ENCODE measurements at places on chromosomes 7 and 10. TPM values are rescaled to one million over a fixed set of nuclear protein-coding genes. Genes with fewer than 3 reads are reported as not detected.

The TMEM176B gene
- total RNA-seq = not detected

The MSMB gene
- total RNA-seq = not detected

The ZNF804B gene
- not detected for total RNA-seq

The PLPP4 gene
- total RNA-seq = not detected

The PON1 gene
- not detected for total RNA-seq

The IMMP2L gene
- 27.6 TPM for total RNA-seq

The AS3MT gene
- 1.6 TPM for total RNA-seq

The GIMAP8 gene
- 16.4 TPM for total RNA-seq

The ARPC1A gene
- total RNA-seq = 74.1 TPM

The ANKRD61 gene
- total RNA-seq = 0.26 TPM

The PLAC9 gene
- total RNA-seq = not detected

DNA sequence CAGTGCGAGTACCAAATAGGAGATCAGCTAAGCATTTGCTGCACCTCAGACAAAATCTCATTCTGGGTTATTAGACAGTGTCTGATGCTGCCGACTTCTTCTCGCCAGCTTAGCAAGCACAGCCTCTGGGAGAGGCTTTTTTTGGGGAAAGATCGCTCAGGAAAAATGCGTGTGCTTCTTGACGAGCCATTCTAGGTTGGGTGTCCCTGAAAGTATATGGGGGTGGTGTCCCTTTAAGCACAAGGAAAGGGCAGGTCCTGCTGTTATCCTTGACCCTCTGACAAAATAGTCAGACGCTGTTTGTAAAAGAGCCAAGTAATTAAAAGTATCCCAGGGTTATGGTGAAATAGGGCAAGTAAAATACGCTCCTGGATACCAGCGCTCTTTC is 540.1 kb upstream of the FZD8 start:
- ATAC-seq = no peak

GRCh38 chr7:112630565-112630964 is 149.8 kb downstream of the LSMEM1 start:
- no peak for ATAC-seq

- no peak for ATAC-seq
Measured at GRCh38 chr10:5679606-5680005, 5.0 kb upstream of the TASOR2 start.

DNA sequence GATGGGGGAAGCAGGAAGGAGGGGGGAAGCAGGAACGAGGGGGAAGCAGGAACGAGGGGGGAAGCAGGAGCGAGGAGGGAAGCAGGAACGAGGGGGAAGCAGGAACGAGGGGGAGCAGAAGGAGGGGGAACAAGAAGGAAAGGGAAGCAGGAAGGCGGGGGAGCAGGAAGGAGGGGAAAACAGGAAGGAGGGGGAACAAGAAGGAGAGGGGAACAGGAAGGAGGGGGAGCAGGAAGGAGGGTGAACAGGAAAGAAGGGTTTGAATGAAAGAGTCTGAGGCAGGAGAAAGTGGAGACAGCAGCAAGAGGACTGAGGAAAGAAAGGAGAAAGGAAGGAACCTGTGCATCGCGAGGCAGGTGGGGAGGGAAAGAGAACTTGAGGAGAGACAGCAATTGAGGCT is 256.6 kb downstream of the PTEN start:
- no peak for ATAC-seq

DNA sequence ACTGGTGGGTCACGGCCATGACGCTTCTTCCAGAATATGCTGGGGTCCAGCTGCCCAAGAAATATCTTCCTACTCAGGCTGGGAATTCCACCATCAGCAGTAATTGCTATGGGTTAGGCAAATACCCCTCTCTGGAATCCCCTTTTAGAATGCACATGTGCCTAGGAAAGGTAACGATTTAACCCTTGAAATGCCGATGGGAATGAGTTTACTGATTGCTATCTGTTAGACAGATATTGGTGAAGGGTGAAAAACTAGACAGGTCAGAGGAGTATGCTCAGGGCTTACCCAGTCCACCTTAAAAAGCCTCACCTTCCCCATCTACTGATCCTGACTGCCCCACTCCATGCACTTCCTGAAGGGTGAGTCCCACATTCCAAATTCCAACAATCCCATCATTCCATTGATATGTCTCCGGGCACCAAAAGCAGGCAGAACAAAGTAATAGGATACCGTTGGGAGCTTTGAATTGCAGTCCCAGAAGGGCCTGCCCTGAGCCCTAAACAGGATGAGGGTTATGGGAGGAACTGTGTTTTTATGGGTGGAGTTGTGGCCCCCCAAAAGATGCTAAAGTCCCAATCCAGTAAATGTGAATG is 59.3 kb downstream of the DLG5 start:
- ATAC-seq = no peak

DNA sequence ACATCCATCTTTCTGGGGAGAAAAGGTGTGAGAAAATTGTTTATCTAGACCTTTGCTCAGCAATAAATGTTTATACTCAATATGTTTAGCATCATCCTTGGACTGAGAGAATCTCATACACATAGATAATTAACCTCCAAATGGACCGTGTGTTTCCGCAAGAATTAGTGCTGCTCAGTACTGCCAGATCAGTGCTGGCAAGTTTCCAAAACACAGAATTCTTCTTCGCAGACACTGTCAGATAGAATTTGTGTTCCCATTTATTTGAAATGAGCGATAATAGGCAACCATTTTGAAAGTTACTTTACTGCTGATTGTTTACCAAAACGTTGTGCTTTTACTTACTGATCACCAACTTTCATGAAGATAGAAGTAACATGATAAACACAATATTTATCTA is 33.7 kb downstream of the STAMBPL1 start:
- ATAC-seq = no peak

DNA sequence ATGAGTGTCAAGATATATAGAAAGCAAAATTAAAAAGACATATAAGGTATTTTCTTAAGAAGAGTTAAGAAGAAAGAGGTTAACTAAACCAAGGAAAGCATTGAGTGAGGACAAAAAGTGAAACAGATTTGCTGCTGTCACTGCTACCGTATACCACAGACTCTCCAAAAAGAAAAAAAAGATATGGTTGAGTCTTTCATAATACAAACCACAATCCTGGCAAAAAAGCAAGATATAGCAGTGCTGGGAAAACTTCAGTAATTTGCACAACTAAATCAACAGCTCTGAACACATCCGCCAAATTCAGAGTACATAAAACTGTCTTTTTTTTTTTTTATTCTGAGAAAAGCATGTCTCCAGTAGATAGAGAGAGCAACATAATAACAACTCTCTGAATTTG is 114.7 kb downstream of the ETV1 start:
- ATAC-seq = no peak

DNA sequence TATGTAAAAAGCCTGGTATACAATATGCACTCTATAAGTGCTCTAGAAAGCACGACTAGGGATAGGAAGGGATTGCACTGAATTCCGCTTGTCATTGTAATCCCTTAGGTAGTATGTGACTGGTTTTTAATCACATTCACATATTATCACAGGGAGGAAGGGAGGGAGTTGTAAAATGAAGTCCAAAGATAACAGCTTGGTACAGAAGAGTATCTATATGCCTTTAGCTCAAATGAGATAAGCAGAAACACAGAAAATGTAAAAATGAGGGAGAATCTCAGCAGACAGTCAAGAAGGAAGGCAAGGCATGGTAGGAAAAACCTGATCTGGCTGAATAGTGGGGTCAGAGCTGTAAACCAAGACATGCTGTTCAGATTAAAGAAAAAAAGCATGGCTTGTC is 63.4 kb downstream of the ABI1 start:
- no peak for ATAC-seq

GRCh38 chr7:5419539-5420066 is 4.0 kb downstream of the TNRC18 start:
- no peak for ATAC-seq

- ATAC-seq = no peak
Measured at GRCh38 chr7:138602451-138602850, 98.7 kb downstream of the SVOPL start.

DNA sequence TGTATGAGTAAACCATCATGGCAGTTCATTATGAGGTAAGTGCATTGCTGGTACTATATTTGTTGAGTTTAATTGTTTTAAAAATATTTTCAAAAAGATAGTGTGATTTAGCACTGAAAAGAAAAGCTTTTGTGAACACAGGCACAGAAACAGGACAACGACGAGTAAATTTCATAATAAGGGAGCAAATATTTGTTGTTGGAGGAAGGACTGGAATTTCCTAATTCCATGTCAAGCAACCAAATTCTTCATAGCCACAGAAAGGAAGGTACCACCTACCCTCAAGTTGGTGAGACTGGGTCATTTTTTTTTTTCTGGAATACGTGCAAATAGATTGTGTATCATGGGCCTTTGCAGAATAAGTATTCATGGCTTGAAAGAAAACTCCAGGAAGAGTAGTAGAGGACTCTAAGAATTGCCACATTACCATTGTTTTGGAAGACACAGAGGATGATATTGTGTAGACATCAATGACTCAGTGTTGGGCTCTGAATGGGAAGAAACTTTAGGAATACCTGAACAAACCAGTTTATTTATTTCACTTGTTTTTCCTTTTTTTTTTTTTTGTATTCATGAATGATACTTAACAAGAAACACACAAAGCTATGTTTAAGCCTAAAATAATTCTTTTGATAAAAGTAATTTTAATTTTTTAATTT is 7.8 kb downstream of the UBE2D4 start:
- ATAC-seq = no peak

DNA sequence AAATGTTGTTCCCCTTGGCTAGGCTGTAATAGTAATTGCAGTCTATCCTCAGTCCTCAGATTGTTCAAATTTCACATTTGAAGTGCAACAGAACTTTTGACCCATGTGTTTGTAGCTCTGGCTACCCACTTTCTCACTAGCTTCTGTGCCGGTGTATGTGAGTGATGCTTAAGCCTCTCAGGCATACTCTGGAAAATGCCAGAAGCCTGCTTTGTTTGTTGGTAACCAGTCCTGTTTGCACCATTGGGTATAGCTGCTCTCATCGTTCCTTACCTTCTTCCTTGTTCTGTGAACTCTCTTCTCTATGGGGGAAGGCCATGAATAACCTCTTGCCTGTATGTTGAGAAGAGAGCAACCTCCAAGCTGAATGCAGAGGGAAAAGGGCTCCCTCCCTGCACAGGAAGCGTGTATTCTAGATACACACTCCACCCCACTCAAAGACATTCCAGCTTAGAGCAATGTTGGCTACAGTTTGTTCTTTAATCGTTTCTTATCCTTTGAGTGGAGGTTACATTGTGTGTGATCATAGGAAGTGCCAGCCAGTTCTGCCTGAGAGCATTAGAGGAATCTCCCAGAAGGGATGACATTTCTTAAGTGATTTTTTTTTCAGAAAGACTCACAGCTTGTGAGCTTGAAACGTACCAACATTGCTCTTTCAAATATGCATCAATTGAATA is 40.5 kb downstream of the C1QL3 start:
- no peak for ATAC-seq

GRCh38 chr10:80829562-80829961 is 291.9 kb downstream of the SH2D4B start:
- no peak for ATAC-seq

DNA sequence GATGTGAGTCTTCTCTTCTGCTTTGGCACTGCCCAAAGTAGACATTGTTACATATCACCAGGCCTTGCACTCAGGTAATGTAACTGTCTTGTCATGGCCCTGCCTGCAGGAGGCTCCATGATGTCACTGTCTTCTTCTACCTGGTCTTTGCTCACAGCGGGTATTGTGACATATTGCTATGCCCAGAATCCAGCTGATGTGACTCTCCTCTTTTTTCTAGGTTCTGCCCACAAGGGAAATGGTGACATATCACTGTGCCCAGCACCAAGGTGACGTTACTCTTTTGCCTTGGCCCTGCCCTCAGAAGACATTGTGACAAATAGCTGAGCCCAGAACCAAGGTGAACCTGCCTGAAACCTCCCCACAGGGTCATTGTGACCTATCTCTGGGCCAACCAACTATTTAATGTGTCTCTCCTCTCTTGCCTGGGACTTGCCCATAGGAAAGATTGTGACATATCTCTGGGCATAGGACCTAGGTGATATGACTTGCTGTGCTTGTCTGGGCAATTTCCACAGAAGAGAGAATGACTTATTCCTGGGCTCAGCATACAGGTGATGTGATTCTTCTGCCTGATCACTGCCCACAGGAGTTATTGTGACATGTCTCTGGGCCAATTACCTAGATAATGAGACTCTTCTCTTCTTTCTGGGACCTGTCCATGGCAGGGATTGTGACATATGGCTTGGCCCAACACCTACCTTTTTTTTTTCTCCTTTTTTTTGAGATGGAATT is 26.5 kb upstream of the ZNF107 start:
- peak; percentile 65 for ATAC-seq

DNA sequence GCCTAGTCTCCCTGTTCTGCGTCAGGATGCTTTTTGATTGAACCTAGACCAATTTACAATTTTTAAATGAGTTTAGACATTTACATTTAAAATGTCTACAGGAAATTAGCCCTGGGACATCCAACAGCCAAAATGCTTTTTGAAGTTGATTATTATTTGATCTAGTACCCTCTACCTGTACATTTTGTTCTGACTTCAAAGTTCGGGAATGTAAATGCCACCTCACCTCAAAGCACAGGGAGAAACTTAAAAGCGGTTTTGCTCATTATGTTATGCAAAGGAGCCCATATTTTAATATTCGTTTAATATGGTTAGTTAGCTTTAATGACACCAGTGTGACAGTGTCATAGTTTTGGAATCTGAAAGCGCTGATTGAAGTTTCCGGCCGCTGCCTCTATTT is 80.1 kb upstream of the FAM204A start:
- no peak for ATAC-seq

- no peak for ATAC-seq
Measured at GRCh38 chr7:151137076-151137675, 30.3 kb downstream of the GBX1 start.

GRCh38 chr7:30633223-30633622 is 38.5 kb downstream of the GARS1 start:
- ATAC-seq = no peak

GRCh38 chr10:117960345-117960935 is 86.3 kb downstream of the RAB11FIP2 start:
- no peak for ATAC-seq
